PC-3 (cell line): ENCODE measurements at places on chromosomes 2 and 18. TPM values are rescaled to one million over a fixed set of nuclear protein-coding genes. Genes with fewer than 3 reads are reported as not detected.

DNA sequence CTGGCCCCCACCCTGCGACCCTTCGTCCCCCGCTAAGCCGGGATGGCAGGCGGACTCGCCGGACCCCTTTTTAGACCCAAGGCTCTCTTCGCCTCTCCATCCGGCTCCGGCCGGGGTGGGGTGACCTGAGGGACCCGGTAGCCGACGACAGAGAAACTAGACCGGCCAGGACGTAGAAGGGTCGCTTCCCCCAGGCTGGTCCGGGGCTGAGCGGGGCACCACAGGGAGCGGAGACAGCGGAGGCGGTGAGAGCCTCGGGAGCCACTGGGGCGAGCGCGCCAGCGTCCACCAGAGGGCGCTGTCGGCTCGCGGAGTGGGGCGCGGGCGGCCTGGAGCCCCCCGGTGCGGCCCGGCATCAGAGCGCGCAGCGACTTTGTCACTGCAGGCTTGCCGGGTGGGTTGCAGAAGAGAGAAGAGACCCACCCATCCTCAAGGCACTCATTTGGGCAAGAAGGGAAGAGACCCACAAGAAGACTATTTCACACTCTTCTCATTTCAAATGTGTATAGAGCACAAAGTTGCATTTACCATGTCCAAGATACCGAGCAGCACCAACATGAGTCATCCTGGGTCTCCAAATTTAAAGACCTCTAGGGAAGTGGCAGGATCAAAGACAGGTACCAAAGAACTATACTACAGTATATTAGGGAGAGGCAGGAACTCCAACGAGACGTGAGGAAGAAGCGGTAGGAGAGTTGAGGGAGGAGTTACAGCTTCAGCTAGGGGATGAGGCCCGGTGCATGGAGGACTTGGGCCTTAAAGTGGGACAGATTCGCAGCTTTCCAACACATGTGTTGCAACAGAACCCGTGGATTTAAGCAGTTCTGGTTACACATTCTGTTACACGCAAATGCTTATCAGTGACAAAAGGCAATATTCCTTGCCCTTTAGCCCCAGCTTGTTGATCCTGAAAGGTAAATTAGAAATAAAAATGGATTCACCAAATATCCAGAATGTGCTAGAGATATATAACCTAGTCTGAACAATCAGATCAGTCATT is 7.6 kb upstream of the PRKCE start:
- peak overlapping the region; percentile 80 for H3K4me3 ChIP-seq
- no peak overlapping the region for H3K27ac ChIP-seq
- peak; percentile 84 for DNase-seq
- H3K36me3 ChIP-seq, result no peaks in the 10 kb centered on the region
- H3K4me1 ChIP-seq, result 0 out of 2 replicates have a peak, but pooled peaks cover 4% of the 10 kb centered on the region

DNA sequence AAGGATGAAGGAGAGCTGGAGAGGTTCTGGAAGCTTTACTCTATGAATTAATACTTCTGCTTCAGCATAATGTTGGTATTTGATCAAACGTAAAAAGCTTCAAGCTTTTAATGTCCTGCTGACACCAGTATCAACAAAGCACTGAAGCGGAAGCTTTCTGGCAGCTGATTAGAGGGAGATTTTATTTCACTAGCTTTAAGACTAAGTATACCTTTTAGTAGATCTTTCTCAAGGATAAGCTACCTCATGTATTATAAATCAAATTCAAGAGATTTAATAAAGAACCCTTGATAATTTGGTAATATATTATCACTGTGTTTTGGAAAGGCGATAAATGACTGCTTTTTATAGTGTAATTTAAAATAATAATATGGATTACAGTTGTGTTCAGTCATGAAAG is 128.0 kb upstream of the CD302 start:
- H3K27me3 ChIP-seq, result no peaks in the 10 kb centered on the region
- H3K36me3 ChIP-seq, result no peaks in the 10 kb centered on the region
- H3K27ac ChIP-seq, result no peak overlapping the region

DNA sequence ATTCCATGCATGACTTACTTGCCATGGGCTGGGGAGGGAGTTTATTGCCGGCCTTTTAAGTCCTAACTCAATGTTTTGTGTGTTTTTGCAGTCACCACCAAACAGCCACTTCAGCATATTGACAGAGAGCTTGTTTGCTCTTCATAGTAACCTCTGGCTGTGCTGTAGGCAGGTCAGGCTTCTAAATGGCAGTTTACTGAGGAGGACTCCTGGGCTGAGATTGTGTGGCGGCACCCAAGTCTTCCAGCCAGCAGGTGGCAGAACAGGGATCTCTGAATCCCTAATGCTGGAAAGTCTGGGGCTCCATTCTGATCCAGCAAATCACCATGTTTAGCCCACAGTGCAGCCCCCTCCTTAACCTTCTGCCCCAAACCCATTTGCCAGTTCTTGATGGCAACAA is 121.2 kb downstream of the CAPN13 start:
- no peaks in the 10 kb centered on the region for H3K36me3 ChIP-seq
- no peaks in the 10 kb centered on the region for H3K4me1 ChIP-seq
- DNase-seq, result peak; percentile 13
- H3K27me3 ChIP-seq, result no peaks in the 10 kb centered on the region
- no peak overlapping the region for H3K4me3 ChIP-seq

DNA sequence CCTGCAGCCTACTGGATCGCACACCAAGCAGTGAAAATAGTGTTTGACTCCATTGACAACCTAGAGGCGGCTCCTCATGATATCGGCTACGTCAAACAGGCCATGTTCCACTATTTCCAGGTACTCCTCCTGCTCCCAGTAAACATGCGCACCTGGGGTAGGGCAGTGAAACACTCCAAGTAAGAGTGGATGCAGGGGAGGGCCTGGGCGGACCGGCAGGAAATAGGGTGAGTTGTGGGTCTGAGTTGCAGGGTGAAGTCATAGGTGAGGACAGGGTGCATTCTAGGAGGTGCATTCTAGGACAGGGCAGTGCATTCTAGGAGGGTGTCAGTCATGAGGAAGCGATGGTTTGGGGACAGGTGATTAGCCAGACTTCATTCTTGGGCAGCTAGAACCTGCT is 5.0 kb downstream of the NAGK start:
- DNase-seq, result no peak
- no peak overlapping the region for H3K4me3 ChIP-seq
- no peak overlapping the region for H3K27ac ChIP-seq
- H3K27me3 ChIP-seq, result no peaks in the 10 kb centered on the region
- peaks cover 27% of the 10 kb centered on the region for H3K36me3 ChIP-seq

The DBI gene
- 197 and 273 TPM in 2 replicates for total RNA-seq

GRCh38 chr2:67015681-67016080 is 381.5 kb upstream of the ETAA1 start:
- H3K27ac ChIP-seq, result no peak overlapping the region
- H3K27me3 ChIP-seq, result peaks cover 14% of the 10 kb centered on the region; the same call in 1 of the 2 replicates
- peak; percentile 14 for DNase-seq
- H3K4me1 ChIP-seq, result no peaks in the 10 kb centered on the region
- H3K36me3 ChIP-seq, result no peaks in the 10 kb centered on the region

The TBR1 gene
- total RNA-seq, result not detected in 2 replicates

The MLPH gene
- total RNA-seq, result 201 and 270 TPM in 2 replicates

The FAP gene
- total RNA-seq, result not detected in 2 replicates

GRCh38 chr2:69560147-69560482 is 83.4 kb downstream of the AAK1 start:
- no peak overlapping the region for H3K27ac ChIP-seq
- no peak for DNase-seq
- no peaks in the 10 kb centered on the region for H3K36me3 ChIP-seq
- peaks cover 21% of the 10 kb centered on the region; the same call in 1 of the 2 replicates for H3K4me1 ChIP-seq
- H3K27me3 ChIP-seq, result no peaks in the 10 kb centered on the region

DNA sequence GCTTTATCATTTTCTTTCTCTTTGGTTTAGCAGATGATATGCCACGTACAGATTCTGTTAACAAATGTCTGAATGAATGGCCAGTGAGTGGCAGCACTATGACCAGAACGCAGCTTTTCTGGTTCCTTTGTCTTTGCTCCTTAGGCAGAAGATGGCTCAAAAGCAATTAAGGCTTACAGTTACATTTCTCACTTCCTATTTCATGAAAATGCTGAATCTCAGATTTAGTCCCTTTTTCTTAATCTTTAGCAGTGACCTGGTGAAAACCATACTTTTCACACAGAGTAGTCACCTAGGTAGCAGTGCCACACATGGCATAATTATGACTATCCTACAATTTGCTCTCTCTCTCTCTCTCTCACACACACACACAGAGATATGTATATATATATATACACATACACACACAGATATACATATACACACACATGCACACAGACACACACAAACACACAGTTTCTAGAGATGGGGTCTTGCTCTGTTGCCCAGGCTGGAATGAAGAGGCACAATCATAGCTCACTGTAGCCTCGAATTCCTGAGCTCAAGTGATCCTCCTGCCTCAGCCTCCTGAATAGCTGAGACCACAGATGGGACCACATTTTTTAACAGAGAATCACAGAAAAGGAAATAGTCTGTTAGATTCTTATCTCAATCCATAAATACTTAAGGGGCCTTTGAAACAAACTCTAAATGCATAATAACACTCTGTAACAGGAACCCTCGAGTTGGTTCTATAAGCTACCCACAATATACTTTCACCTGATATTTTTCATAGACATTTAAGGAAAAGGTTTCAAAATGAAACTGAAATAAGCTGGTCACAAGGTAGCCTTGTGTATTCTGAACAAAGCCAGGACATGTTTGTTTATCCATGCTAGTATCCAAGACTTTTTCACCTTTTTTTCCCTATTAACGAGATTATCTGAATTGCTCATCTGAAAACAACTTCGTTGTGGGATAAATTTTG is 11.6 kb downstream of the PDE6D start:
- no peak for DNase-seq
- no peaks in the 10 kb centered on the region for H3K36me3 ChIP-seq
- H3K4me3 ChIP-seq, result no peak overlapping the region
- no peak overlapping the region for H3K27ac ChIP-seq
- no peaks in the 10 kb centered on the region for H3K4me1 ChIP-seq
- no peaks in the 10 kb centered on the region for H3K27me3 ChIP-seq

GRCh38 chr2:127681976-127682857 is 6.9 kb upstream of the LIMS2 start:
- no peak overlapping the region for H3K4me3 ChIP-seq
- no peaks in the 10 kb centered on the region for H3K27me3 ChIP-seq
- no peak for DNase-seq
- no peaks in the 10 kb centered on the region for H3K4me1 ChIP-seq
- no peak overlapping the region for H3K27ac ChIP-seq
